ENCODE measurements at places on chromosomes 3 and 15.

- no peak for DNase-seq
These were observed at the start of gene HHATL for GRCh38 chr3:42702066-42702951. TSS of gene HHATL (minus strand) at chr3:42702798. CDS start at chr3:42700826, 1,972 bp downstream.

DNA sequence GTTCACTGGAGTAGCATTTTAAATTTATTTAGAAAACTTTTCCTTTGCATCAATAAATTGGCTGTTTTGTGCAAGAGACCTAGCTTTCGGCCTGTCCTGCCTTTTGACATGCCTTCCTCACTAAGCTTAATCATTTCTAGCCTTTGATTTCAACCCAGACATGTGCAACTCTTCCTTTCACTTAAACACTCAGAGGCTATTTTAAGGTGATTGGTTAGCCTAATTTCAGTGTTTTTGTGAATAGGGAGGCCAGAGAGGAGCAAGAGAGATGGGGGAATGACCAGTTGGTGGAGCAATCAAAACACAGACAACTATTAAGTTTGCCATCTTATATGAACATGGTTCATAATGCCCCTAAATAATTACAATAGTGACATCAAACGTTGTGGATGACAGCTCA, 333.4 kb downstream of the SLC9A9 start:
- no peak for DNase-seq

DNA sequence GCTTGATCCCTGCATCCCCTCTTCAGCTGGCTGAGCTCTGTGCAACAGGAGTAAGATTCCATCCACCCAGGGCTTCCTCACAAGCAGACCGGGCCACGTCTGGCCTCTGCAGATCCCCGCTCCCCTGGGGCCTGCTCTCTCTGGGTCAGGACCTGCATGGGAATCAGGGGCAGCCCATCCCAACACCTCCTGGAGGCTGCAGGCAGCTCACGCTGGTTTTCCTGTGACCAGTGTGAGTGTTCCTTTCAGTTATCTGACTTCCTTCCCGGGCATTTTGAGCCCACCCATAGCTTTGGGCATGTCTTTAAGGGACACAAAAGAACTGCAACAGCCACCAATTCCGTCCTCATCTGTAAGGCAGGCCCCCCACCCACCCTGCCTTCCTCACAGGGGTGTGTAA, 16.3 kb downstream of the NUP210 start:
- DNase-seq, result no peak

DNA sequence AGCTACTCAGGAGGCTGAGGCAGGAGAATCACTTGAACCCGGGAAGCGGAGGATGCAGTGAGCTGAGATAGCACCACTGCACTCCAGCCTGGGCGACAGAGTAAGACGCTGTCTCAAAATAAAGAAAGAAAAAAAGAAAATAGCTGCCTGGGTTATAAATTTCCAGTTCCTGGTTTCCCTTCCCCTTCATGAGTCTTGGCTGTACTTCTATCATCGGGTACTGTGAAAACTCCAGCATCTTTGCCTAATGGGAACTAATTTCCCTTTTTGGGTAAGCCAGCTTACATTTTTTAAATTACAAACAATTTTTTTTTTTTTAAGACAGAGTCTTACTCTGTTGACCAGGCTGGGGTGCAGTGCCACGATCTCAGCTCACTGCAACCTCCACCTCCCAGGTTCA, 15.0 kb downstream of the DENND4A start:
- DNase-seq, result no peak

Data from T follicular helper cell (primary cell).